ENCODE measurements at places on chromosomes 12 and 14.
A peak's percentile ranks its signal among the peaks of the same experiment; 100 is the strongest.

DNA sequence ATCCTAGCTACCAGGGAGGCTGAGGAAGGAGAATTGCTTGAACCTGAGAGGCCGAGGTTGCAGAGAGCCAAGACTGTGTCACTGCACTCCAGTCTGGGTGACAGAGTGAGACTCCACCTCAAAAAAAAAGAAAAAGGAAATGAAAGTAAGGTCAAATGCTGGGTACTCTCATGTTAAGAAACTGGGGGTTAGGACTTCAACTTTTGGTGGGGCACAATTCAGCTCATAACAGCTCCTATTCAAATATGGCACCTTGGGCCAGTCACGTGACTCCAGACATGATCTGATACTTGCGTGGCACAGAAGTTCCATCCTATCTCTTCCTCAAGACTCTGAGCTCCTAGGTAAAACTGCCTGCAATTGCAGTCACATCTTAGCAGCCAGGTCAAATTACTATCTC is 142.7 kb downstream of the EGLN3 start:
- DNase-seq = no peak

DNA sequence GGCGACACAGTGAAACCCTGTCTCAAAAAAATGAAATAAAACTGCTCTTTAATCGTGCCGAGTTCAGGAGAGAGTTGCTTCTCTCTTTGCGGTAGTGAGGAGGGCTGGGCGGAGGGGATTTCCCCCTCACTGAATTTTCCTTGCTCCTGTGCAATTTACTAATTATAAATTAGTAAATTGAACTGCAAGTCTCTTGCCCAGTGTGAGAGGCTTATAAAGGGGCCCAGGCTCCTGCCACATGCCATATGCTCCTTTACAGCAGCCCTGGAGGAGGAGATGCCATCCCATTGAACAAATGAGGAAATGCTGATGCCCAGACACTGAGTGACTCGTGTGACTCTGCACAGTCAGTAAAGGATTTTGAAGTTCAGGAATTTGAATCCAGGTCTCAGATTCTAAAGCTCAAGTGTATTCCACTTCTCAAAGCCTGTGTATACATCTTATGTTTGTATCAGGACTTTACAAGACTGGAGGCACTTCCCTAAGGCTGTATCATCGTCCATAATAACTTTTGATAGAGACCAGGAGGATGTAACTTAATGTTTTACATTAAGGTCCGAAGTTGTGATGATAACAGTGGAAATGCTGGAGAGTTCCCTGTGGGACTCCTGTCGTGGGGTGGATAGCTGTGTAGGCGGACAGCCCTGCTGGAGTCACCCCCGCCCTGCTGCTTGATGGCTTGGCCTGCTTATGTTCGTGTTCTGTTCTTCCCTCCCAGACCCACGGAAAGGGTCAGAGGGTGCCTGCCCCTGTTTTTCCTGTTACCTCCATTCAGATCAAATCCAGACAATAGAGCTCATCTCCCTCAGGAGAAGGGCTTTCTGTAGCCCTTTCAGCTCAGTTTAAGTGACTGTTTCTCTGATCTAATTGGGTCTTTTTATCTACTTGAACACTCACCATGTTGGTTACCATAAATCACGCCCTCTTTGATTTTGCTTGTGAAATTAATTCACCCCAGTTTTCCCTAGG is 13.9 kb downstream of the PELI2 start:
- DNase-seq = no peak

GRCh38 chr12:116143909-116144308 is 133.6 kb downstream of the MED13L start:
- DNase-seq = no peak

DNA sequence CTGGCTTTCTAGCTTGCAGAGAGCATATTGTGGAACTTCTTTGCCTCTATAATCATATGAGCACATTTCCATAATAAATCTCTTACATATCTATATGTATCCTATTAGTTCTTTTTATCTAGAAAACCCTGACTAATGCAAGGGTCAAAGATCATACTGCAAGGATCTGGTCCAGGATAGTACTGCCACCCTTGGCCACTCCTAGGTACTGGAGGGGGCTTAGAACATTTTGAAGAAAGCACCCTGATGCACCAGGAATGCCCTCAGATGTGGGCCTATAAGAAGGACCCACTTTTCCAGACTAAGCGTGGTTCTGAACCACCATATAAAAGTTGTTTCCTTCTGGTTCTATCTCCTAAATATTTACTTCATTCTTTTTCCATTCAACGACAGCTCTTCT is 14.6 kb downstream of the ATXN7L3B start:
- no peak for DNase-seq

DNA sequence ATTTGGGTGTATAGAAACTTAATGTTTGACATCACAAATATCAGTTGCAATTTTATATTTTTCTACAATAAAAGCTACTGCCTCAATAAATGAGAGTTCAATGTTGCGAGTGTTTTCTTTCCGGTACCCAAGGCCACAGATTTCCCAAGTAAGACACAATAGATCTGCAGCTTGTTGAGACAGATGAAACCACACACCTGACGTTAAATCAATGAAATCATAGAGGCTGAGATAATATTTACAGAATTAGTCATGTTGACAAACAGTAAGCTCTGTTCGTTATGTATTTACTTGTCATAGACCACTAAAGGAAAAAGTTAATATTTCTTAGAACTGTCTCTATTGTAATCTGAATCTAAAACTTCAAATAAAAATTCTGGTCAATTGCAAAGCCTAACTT is 49.2 kb upstream of the PTHLH start:
- DNase-seq = no peak

DNA sequence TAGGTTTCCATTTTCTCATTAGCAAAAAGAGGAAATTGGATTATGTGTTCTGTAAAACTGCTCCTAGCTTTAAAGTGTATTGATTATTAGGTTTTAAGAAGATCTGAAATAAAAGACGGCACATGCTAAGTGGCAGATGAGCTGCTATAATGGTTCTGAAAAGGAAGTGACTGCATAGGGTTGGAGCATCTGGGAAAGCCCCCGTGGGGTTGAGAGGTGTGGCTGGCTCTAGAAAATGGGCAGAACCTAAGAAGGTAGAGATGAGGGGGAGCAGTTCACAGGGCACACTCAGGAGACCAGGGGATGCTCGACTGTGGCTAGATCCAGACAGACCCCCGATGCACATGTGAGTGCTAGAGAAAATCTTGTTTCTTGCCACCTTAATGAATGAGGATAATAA is 1.9 kb downstream of the IFNG-AS1 start:
- peak; percentile 21 for DNase-seq

GRCh38 chr12:107457362-107457935 is 228.2 kb upstream of the PWP1 start:
- no peak for DNase-seq

DNA sequence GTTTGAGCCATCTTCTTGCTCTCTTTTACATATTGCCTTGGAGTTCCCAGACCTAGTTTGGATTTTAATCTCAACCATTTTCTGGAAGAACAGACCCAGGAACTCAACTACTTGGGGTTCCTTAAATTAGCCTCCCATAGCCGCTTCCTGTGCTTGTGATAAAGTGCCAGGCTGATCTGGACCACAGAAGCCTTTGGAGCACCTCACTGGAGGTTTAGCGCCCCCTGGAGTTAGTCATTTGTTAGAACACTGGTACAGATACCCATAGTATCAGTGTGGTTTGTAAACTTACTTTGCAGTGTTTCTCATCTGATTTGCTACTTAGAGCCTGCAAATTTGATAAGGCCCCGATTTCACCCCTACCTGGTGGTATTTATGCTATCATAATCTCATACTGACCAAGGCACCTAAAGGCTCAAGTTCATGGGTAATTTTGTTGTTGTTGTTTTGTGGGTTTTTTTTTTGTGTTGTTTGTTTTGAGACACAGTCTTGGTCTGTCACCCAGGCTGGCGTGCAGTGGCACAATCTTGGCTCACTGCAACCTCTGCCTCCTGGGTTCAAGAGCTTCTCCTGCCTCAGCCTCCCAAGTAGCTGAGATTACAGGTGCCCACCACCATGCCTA is 3.7 kb downstream of the UNC119B start:
- peak; percentile 90 for DNase-seq

DNA sequence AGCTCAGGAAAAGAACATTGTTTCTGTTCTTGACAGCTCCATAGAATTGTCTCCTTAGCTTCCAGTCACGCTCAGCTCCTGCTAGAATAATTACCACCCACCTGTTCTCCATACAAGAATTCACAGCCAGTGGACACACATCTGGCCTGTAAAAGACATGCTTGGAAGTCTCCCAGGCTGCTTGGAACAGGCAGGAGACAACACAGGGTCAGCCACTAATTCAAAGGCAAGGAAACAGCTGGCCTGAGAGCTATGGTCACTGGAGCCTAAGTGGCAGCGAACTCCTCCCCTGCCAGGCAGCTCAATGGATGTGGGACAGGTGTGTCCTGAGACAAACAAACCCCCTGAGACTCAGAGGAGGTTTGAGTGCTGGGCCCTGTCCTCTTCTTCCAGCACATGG is 22.9 kb upstream of the LTBP2 start:
- DNase-seq = no peak

GRCh38 chr12:59904874-59905521 is 309.2 kb downstream of the SLC16A7 start:
- DNase-seq = no peak

DNA sequence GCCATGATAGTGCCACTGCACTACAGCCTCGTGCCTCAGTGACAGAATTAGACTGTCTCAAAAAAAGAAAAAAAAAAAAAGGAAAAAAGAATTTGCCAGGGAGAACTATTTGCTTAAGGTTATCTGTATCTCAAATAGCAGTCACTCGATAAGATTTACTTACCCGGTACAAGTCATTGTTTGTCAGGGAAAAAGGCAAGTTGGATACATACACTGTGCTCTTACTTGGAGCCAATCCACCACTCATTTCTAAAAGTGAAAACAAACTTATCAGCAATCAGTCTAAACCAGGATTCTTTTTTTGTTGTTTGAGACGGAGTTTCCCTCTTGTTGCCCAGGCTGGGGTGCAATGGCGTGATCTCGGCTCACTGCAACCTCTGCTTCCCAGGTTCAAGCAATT is 2.0 kb downstream of the ZCRB1 start:
- DNase-seq = no peak

- DNase-seq = no peak
Observed at GRCh38 chr14:70748422-70748821, 60.9 kb downstream of the MAP3K9 start.

DNA sequence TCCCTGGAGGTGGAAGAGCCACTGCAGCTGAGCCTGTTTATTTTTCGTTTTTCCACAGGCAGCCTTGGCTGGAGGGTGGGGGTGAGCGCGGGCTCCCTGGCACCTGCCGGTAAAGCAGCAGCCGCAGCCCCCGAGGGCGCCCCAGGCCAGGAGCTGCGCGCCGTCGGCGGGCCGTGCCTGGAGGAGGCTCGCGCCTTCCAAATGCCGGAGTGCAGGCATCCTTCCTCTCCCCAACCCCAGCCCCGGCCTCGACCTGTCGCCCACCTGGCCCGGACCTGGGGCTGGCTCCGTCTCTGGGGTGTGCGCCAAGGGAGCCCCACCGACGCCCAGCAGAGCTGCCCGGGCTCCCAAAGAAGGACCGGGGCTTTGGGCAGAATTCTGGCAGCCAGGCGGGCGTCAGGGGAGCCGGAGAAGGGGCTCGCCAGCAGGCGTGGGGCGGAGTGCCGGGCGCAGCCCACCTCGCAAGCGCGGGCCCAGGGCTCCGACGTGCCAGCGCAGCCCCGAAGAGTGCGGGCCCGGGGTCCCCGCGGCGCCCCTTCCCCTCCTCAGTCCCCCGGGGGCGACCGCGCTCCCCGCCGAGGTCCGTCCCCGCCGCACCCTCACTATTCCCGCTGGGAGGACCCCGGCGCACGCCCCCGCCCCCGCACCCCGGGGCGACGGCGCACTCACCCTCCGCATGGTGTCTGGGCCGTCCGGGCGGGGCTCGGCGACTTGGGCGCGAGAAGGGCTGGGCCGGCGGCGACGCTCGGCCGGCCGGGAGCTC is 130.3 kb downstream of the NDUFA12 start:
- no peak for DNase-seq

DNA sequence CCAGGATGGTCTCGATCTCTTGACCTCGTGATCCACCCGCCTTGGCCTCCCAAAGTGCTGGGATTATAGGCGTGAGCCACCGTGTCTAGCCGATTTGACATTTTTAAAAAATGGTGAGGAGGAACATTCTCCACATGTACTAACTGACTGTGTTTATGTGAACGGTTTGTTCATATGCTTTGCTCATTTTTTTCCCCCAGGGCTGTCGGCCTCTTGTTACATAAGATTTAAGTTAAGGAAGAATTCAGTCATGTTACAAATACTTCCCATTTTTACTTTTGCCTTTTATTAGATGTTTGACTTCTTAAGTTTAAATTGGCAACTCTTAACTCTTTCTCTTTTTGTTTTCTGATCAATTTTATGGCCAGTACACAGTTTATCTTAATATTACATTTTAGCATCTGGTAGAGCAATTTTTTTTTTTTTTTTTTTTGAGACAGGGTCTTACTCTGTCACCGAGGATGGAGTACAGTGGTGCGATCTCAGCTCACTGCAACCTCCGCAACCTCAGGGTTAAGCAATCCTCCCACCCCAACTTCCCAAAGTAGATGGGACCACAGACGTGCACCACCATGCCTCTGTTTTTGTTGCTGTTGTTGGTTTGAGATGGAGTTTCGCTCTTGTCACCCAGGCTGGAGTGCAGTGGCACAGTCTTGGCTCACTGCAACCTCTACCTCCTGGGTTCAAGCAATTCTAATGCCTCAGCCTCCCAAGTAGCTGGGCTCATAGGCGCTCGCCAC is 9.6 kb downstream of the GNS start:
- DNase-seq = no peak

GRCh38 chr12:6249580-6249979 is 49.4 kb downstream of the CD9 start:
- no peak for DNase-seq

GRCh38 chr14:100325958-100326357 is 2.8 kb downstream of the SLC25A47 start:
- no peak for DNase-seq

GRCh38 chr12:76031081-76031413 is 529 bp downstream of the PHLDA1 start:
- no peak for DNase-seq

DNA sequence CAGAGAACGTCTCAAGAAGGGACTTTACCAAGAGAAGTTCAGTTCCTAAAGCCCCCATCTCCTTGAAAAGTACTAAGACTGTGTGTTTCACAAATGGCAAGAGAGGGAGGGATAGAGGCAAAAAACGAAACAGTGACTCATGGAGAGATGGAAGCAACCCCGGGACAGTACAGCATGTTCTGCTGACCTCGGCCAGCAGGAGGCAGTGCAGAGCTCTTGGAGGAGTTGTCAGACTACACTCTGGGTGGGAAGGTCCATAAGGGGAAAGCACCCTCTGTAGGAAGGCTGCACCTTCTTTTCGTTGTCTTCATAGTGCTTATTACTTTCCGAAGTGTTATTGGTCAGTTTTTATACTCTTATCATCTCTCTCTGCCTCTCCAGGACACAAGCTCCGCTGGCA is 525.2 kb upstream of the CCDC196 start:
- peak; percentile 43 for DNase-seq

DNA sequence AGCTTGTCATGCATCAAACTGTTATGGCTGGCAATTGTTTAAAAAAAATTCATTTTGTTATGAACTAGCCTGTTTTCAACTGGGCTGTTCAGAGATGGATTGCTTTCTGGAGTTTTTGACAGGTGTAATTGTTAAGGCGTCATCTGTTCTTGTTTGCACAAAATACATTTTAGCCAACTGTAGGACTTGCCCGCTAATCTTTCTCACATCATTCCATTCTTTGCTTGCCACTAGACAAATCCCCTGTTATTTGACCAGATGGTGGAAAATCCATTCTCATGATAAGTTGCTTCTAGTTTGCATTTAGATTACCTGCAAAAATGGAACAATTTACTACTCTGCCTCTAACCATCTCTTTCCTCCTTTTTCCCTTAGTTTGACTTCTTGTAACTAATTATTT is 114.3 kb downstream of the NPAS3 start:
- no peak for DNase-seq
